GM20000 (cell line): ENCODE measurements at places on chromosomes 12 and 14.

DNA sequence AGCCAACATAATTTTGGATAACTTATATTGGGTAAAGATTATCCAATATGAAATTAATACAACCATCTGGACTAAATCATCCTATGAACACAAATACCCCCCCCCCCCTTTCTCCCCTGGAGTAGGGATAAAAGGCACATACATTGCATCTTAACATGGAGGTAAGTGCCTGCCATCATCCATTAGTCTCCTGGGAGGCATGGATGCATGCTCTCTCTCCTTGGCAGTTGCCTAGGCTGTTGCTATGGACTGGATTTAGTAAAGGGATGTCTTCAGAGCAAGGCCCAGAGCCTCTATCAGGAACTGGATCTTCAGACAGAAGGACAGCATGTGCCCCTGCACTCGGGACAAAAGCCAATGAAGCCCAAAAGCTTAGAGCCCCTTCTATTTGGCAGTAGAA lies 40.6 kb downstream of the SMOC1 start:
- DNase-seq = no peak

DNA sequence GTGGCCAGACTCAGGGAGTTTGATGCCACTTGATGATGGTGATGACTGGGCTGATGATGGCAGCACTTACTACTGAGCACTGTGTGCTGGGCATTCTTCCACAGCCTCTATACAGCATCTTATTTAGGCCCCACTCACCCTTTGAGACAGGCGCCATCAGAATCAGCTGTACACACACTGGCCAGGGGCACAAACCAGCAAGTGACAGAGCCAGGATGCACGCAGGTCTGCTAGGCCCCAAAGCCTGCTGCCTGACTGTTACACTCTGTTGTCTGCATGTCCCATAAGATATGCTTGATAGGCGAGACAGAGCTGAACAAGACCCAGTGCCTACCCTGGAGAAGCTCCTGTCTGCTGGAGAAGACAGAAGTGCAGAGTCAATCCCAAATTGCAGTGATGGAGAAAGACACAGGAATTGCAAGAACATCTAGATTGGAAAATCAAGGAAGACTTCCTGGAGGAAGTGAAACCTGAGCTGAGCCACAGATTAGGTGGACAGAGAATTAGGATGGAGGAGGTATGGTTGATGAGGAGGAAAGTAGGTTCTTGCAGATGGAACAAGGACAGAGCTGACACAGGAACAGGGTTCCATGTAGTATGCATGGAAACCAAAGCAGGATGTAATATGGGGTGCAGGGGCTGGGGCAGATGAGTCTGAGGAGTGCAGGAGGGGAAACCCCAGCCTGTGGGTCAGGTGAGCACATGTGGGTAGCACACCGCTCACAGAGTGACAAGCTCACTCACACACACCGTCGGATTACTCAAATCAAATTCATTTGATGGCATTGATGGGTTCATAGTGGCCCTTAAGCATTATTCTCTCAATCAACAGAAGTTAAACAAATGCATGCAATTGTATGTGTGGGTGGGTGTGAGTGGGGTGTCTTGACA lies 117.3 kb downstream of the BEGAIN start:
- no peak for DNase-seq

- DNase-seq = no peak
Observed at GRCh38 chr12:132324841-132325732, 4.3 kb downstream of the GALNT9 start.

DNA sequence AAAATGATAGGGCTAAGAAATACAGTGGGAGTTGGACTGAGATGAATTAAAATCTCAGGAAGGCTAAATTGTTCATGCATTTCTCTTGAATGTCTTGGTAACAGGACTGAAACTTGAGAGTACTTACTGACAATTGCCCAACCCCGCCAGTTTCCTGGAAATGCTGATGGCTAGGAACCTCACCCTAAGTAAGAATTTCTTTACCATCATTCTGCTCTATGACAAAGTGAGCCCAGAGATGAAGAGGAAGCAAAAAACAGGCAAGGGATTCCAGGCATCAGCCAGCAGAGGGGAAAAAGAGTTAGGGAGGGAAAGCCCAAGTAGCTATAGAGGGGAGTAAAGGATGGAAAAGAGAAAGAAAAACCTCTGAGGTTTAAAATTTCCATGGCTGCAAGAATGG lies 397.7 kb downstream of the MDGA2 start:
- DNase-seq = no peak

- DNase-seq = no peak
Observed at GRCh38 chr12:117034249-117034648, 65.0 kb downstream of the TESC start.

GRCh38 chr14:94005324-94006073 lies 8.4 kb downstream of the CCDC197 start:
- DNase-seq = no peak

GRCh38 chr12:131456301-131457027 lies 254.4 kb upstream of the SFSWAP start:
- no peak for DNase-seq

- DNase-seq = no peak
Observed at GRCh38 chr14:63045234-63045611, at the start of gene KCNH5. TSS of gene KCNH5 (minus strand) at chr14:63045458. CDS start at chr14:63045186, 272 bp downstream.

DNA sequence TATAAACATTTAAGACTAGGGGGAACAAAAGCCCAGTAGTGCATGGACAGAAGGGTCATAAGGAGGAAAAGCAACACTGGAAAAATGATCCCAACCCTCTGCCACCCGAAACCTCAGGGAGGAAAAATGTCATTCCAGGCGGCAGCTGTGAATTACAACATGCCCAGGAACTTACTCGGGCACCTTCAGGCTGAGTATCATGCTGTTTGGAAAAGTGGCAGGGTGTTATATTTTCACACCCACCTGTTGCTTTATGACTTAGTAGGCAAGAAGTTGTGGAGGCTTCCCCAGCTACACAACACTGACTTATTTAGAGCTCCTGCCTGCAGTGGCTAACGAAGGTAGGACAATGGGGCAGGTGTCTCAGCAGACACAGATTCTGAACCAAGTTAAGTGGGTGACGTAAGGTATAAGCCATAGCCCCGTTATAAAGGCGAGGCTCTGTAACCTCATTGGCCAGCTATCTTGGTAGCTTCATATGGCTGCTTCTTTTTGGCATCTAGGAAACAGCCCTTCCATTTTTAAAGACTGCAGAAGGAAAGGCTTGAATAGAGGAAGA lies 96.1 kb upstream of the IFNG-AS1 start:
- no peak for DNase-seq

GRCh38 chr14:72599579-72600470 lies 294.1 kb downstream of the DPF3 start:
- no peak for DNase-seq

DNA sequence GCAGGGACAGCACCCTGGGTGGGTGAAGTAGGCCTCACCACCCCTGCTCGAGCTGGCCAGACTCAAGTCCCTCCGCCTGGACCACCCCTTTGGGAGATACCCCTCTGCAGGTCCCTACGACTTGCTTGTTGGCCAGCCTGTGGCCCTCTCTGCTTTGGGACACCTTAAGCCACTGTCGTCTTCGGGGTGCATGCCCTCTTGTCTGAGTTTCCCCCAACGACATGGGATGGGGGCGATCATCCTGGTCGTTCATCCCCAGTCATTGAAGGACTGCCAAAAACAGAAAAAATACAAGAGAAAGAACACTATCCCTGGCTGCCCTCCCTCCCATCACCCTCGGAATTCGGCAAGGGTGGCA lies 151.1 kb downstream of the DPF3 start:
- no peak for DNase-seq

DNA sequence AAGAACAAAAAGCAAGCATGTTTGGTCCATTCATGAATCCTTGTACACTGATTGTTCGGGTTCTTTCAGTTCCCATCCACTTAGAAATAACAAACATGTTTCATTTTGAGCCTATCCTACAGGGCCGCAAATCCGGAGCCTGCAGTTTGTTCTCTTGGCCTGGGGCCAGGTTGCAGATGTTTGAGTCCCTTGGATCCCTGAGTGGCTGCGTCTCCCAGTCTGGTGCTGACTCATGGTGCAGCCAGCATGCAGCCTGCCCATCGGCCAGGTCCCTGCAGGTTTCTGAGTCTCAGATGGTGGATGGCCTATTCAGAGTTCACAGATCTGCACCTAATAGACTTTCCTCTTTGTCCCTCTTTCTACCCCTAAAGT lies 1.9 kb upstream of the DYNC1H1 start:
- DNase-seq = no peak

GRCh38 chr14:104891664-104892530 lies 26.8 kb downstream of the CEP170B start:
- DNase-seq = no peak

DNA sequence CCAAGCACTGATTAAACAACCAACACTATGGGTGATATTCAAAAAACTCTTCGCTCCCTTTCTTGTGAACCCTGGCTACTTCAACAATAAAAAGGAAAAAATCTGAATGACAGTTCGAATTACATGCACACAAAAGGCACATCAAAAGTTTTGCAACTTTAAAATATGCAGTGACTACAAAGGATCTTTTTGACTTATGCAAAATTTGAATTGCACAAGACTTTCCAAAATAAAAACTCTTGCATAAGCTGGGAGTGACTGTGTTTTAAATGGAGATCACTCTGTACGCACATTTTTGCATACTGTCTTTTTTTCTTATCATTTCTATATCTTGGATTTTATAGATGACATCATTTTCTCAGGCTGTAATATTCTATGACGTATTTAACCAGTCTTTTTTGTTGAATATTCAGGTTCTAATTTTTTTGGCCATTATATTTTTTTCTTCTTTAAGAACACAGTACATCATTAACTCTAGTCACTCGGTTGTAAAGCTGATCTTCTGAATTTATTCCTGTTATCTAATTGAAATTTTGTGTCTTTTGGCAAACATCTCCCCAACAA lies 667.6 kb upstream of the TBX3 start:
- DNase-seq = no peak

DNA sequence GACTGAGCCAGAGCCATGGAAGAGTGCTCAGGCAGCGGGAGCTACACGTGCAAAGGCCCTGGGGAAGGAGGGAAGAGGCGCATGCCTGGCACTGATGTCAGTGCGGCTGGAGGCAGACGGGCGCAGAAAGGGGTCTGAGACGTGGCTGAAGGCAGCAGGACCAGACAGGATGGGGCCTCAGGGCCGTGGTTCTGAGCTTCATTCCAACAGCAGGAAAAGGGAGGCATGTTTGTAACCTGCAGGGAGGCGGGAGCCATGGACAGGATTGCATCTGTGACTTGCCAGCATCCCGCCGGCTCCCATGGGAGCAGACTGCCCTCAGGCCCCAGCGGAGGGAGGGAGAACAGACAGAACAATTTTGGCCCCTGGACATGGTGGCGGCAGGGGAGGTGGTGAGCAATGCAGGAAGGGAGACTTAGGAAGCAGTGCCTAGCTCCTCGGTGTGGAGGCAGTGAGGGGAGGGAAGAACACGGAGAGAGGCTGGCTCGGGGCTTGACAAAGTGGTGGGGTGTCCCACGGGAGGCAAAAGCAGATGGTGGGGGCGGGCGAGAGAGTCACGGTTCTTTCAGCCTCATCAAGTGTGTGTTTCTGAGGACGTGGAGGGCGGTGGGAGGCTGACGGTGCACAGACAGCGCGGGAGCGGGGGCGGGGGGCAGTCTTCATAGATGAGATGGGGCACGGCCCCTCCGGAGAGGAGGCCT lies 33.3 kb upstream of the INF2 start:
- DNase-seq = no peak

DNA sequence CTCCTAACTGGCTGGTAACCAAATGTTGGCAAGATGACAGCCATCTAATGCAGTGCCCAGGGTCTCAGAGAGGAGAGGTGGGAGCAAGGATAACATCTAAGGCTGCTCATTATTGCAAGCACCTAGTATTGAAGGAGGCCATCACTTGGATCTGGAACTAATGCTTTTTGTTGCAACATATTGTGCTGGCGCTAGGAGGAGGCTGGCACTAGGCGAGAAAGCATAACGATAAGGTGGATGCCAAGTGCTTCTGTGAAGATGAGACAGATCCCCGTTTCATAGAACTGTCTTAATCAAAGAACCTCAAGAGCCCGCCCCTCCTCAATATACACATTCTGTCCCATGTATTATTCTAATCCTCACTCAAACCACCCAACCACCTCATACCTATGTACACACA lies 774.0 kb downstream of the VRK1 start:
- no peak for DNase-seq
